Stimulated activated naive CD8-positive, alpha-beta T cell treated with anti-CD3 and anti-CD28 coated beads, Interleukin-15, Interleukin-2, amounts not matched to agents 100 U/mL and 50 U/mL, for 24 hours (primary cell): ENCODE measurements at places on chromosomes 7 and 10.

DNA sequence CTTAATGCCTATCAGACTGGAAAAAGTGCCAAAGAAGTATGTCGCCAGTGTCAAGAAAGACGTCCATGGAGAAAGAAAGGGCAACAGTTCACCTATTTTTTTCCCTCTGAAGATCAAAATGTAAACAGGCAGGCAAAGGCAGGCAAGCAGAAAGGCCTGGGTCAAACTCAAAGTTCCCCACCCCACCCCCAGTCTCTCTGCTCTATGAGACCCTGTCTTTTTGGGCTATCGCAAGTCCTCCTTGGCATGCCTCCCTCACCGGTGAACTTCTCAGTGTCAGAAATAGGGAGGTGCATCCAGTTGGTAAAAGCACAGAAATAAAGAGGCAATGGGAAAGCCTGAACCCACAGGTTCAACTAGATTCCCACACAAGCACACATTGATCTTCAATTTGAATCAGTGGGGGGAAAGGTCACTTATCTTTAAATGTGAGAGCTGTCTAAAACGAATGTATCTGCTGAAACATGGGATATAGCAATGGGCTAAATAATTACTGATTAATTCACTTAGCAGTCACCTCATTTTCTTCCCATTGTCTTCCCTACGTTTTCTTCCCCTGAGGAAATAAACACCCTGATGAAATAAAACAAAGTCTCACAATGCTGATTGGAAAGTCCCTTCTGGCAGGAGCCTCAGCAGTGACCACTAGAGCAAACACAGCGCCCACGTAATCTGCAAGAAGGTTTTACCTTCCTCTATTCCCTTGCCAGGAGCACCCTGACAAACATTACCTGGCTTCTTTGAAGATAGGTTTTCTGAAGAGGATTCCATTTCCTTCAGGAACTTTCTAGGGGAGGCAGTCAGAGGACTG, 31.1 kb downstream of the JAZF1 start:
- DNase-seq = no peak

GRCh38 chr7:153017223-153017622, 257.7 kb downstream of the ACTR3B start:
- no peak for DNase-seq

- no peak for DNase-seq
These were observed 18.8 kb upstream of the LIPM start for GRCh38 chr10:88783724-88784123.

DNA sequence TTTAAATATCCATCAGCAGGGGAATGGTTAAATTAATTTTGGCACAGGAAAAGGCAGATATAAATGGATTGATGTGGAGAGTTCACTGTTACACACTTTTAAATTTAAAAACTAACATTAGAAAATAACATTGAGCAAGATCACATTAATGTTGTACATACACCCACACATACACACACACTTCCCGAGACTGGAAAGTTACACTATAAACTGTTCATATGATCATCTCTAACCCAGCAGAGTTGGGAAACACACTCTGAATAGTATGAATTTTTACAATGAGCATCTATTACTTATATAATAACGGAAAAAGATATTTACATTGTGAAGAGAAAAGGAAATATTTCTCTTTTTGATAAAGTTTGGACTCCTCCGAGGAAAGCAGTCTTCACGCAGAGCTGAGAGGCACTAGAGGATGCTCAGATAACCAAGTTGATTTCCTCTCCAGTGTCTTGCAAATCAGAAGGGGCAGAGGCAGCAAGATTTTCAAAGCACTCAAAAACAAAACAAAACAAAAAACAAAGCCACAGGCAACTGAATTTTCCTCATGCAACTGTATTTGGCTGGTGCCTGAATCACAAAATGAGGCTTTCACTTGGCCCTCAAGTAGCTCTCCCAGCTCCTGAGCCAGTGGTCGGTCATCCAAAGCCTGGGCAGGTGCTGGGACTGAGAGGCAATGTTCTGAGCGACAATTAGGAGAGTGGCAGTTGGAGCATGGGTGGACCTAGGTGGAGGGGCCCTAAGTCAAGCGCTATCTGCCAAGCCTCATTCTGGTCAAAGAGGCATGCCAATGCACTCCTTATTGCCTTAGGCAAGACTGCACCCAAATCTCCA, 10.5 kb upstream of the GATAD1 start:
- DNase-seq = no peak

- no peak for DNase-seq
These were observed 91.4 kb downstream of the ZFAND4 start for GRCh38 chr10:45581216-45581549.

GRCh38 chr10:128405450-128405849, 279.2 kb upstream of the MKI67 start:
- DNase-seq = no peak

GRCh38 chr10:109259293-109259692, 664.0 kb downstream of the XPNPEP1 start:
- no peak for DNase-seq

DNA sequence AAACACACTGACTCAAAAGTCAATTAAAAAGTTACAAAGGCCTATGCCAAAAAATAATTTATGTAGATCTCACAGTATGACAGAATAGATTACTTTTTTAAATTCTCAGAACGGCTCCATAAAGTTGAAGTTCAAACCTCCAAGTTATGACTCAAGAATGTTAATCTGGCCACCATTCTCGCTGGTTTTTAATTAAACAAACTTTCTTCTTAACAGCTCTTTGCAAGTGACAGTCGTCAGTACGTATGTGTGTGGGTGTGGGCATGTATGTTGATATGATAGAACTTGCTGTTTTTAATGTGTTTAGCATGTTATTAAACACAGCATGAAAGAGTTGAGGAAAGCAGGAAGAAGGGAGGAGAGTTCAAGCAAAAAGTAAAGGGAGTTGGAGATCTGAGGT, 18.5 kb downstream of the PRKCQ start:
- DNase-seq = no peak

GRCh38 chr7:121447243-121447910, 51.3 kb upstream of the FAM3C start:
- no peak for DNase-seq

GRCh38 chr7:116933465-116933864, 19.8 kb upstream of the ST7 start:
- DNase-seq = no peak

- no peak for DNase-seq
These were observed 84.9 kb upstream of the GATA3 start for GRCh38 chr10:7969623-7970022.

GRCh38 chr10:124381011-124381611, 37.6 kb downstream of the OAT start:
- no peak for DNase-seq

DNA sequence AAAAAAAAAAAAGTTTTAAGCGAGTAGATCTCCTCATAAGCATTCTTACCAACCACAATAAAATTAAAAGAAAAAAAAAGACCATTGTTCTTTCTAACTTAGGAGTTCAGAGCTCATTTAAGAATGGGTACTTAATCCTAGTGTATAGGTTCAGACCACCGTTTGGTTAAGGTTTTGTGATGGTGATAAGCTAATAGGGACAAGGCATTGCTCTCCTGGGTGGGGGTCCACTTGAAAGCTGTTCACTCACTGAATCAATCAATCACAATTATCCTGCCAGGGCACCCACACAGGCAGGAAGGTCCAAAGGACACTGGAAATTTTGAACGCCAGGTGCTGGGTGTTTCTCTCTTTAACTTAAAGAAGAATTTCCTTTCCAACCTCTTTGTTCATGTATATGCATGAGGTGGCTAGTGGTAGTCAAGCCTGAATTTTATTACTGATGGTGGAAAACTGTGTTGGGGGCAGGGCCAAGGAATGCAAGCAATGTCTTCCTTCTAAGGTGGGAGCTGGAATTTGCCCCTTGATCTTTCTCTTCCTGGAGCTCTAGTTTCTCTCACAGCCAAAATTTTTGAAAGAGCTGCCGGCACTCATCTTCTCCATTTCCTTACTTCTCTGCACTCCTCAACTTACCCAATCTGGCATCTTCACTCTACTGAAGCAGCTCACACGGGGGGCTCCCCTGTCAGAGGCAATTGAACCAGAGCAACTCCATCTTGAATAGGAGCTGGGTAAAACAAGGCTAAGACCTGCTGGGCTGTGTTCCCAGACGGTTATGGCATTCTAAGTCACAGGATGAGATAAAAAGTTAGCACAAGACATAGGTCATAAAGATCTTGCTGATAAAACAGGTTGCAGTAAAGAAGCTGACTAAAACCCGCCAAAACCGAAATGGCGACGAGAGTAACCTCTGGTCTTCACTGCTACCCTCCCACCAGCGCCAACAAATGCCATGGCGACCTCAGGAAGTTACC, 7.5 kb upstream of the FAM131B start:
- no peak for DNase-seq
